ENCODE measurements at places on chromosomes 13 and 19.
A peak's percentile ranks its signal among the peaks of the same experiment; 100 is the strongest.

DNA sequence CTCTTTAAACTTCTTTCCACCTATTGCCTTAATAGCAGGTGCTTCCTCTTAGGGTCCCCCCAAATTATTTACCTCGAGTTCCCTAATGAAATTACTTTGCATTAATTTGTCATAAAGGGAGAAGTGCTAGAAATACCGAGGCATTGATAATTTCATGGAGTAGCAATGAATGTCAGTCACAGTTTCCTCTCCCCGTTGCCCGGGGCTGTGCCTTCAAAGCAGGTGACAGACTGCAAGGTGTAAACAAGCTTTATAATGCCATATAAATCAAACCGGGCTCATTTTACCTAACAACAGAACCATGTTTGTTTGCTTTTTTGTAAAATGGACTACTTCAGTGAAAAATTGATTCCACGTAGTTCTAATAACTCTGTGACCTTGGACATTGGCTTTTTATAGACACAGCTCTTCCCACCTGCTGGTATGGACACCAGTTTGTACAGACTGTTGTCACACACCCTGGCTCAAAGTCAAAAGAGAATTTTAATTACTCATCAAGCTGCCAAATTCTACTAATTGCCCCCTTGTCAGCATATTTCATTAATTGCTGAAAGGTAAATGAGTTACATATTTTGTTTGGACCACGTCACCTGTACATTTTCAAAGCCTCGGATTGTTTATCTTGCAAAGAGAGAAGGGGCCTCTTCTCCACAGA lies 171.1 kb downstream of the STK24 start:
- no peak for DNase-seq

- DNase-seq, result peak; percentile 76
Observed at GRCh38 chr13:50684366-50684765, 159.1 kb downstream of the DLEU7 start.

DNA sequence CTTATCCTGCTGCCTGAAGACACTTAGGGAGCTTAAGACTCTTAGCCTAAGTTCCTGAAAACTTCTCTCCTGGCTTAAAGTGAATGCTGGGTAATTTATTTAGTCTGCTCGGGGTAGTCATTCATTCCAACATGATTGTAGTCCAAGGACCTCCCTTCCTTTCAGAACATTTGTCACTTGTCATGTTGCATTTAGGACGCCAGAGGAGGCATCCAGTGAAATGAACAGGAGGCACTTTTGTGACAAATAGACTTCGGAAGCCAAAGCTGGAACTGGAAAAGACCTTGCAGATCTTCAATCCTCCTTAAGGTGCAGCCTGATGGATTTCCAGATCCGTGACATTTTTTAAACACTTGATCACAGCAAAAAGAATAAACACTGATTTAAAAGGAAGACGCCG lies 95.1 kb downstream of the DNAJC15 start:
- no peak for DNase-seq

GRCh38 chr19:14091081-14091812 lies 696 bp upstream of the SAMD1 start:
- peak; percentile 70 for DNase-seq

DNA sequence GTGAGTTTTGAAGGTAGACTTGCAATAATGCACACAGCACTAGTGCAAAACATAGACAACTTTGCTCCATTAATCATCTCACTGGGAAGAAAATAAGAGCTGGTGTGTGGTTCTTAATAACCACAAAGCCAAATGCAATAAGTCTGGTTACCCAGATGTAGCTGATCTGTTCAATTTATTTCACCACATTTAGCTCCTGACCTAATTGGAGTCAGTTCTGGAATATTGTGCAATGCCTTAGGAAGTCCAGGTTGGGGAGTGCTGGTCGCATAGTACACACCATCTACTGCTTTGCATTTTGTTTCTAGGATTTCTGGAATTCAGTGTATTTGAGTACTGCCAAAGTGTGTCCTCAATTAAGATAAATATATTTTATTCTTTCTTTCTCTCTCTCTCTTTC lies 483.3 kb upstream of the SPRY2 start:
- no peak for DNase-seq
